Motor neuron (in vitro differentiated cells): ENCODE measurements at places on chromosomes 1 and 21. TPM values are rescaled to one million over a fixed set of nuclear protein-coding genes. Genes with fewer than 3 reads are reported as not detected.

The CD2 gene
- total RNA-seq: 0.66 TPM in 1 of 2 replicates, not detected in the other

The VHLL gene
- 1.4 TPM in 2 replicates for total RNA-seq

The CLCA4 gene
- 0.06 TPM in 1 of 2 replicates, not detected in the other for total RNA-seq

The VCAM1 gene
- 1.4 and 1.8 TPM in 2 replicates for total RNA-seq

The LRRC53 gene
- total RNA-seq: not detected in 2 replicates

The KCNJ6 gene
- total RNA-seq: 3.4 and 4.5 TPM in 2 replicates

The FCRL3 gene
- 0.11 and 0.31 TPM in 2 replicates for total RNA-seq

The IL24 gene
- total RNA-seq: not detected in 2 replicates

The OR2L13 gene
- total RNA-seq: not detected in 2 replicates

The C1orf185 gene
- not detected in 2 replicates for total RNA-seq

The FAM43B gene
- total RNA-seq: 1.8 and 2.7 TPM in 2 replicates

The FAM72C gene
- total RNA-seq: not detected in 2 replicates

The C4BPB gene
- 0.27 TPM in 1 of 2 replicates, not detected in the other for total RNA-seq

The CCDC30 gene
- 13.6 and 19.5 TPM in 2 replicates for total RNA-seq

The GNB1 gene
- 172 and 242 TPM in 2 replicates for total RNA-seq

The TNNI3K gene
- total RNA-seq: not detected in 2 replicates

The PLXNA2 gene
- total RNA-seq: 17.7 and 19.3 TPM in 2 replicates

The PGM1 gene
- total RNA-seq: 39.1 and 40.4 TPM in 2 replicates

The IL23R gene
- 0.14 TPM in 1 of 2 replicates, not detected in the other for total RNA-seq

The FUCA1 gene
- total RNA-seq: 20.5 and 20.7 TPM in 2 replicates

The GUCA2A gene
- not detected in 2 replicates for total RNA-seq

The CYP4B1 gene
- total RNA-seq: not detected in 2 replicates

The SDF4 gene
- total RNA-seq: 52.6 and 55.7 TPM in 2 replicates

The SLC19A1 gene
- total RNA-seq: 33.4 and 40.5 TPM in 2 replicates

The TLCD4 gene
- 2.1 and 2.7 TPM in 2 replicates for total RNA-seq

The ZMYND12 gene
- 1.00 and 1.2 TPM in 2 replicates for total RNA-seq

The CFAP45 gene
- 1.1 and 1.8 TPM in 2 replicates for total RNA-seq

The ZNF648 gene
- 0.97 and 1.2 TPM in 2 replicates for total RNA-seq

The LCE2B gene
- total RNA-seq: not detected in 2 replicates

The MUTYH gene
- 26.4 and 28.0 TPM in 2 replicates for total RNA-seq

The C1QB gene
- total RNA-seq: 0.61 TPM in 1 of 2 replicates, not detected in the other

The TTC34 gene
- total RNA-seq: 0.50 and 0.67 TPM in 2 replicates

The OR6N1 gene
- total RNA-seq: 0.81 and 1.1 TPM in 2 replicates

The C1orf167 gene
- 0.05 TPM in 1 of 2 replicates, not detected in the other for total RNA-seq

The MRPS21 gene
- total RNA-seq: 121 and 126 TPM in 2 replicates

The SHISAL2A gene
- not detected in 2 replicates for total RNA-seq

The SLC16A4 gene
- 20.4 and 26.4 TPM in 2 replicates for total RNA-seq

The PDC gene
- total RNA-seq: 1.5 and 2.1 TPM in 2 replicates

The PSMB4 gene
- 323 and 338 TPM in 2 replicates for total RNA-seq

The OBSCN gene
- total RNA-seq: 31.4 and 38.5 TPM in 2 replicates

The ARHGEF10L gene
- total RNA-seq: 40.7 and 43.5 TPM in 2 replicates
